Activated T-helper 17 cell treated with anti-CD3 and anti-CD28 coated beads, Interleukin-2, amount 50 U/mL, for 72 hours (primary cell): ENCODE measurements at places on chromosomes 11 and 22.

GRCh38 chr11:3947061-3947460 is 91.6 kb downstream of the STIM1 start:
- peak; percentile 84 for ATAC-seq

GRCh38 chr11:8287703-8288102 is 24.0 kb upstream of the LMO1 start:
- ATAC-seq = no peak

DNA sequence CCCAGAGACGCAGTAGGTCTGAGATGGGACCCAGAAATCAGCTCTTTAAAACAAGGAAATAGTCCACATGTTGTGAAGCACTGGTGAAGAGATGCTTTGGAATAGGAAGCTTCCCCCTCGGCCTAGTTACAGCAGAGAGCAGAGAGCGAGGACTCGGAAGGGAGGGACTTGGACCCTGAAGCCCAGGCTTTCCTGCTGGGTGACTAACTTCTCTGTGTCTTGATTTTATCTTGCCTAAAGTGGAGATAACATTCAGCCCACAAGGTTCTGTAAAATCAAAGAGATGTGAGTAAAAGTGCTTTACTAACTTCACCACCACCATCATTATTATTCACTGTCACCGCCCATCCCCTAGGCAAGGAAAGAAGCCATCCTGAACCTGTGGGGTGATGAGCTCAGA is 58.4 kb downstream of the THAP12 start:
- peak; percentile 73 for ATAC-seq

- no peak for ATAC-seq
Measured at GRCh38 chr11:125401746-125402145, 94.3 kb downstream of the FEZ1 start.

GRCh38 chr11:102666331-102666957 is 39.1 kb downstream of the MMP27 start:
- no peak for ATAC-seq

DNA sequence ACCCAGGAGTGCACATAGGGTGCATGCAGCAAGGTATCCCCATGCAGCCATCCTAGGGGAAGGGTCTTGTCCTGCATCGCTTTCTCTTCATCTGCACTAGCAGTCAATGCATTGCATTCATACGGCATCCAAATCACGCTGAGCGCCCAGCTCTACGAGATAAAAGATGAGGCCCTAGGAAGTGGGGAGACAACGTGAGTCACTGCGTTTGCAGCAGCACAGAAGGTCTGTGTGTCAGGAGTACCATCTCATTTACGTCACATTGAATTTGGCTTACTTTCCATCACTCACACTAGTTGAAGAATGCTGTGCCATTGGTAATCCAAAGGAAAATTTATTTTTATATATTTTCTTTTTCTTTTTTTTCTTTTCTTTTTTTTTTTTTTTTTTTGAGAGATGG is 2.5 kb upstream of the ST14 start:
- no peak for ATAC-seq

GRCh38 chr11:113161711-113162591 is 152.4 kb upstream of the TTC12 start:
- ATAC-seq = no peak

GRCh38 chr11:80872116-80872728 is 1431.4 kb upstream of the TENM4 start:
- ATAC-seq = no peak

- ATAC-seq = no peak
Measured at GRCh38 chr22:19691721-19692341, 22.5 kb upstream of the SEPTIN5 start.

DNA sequence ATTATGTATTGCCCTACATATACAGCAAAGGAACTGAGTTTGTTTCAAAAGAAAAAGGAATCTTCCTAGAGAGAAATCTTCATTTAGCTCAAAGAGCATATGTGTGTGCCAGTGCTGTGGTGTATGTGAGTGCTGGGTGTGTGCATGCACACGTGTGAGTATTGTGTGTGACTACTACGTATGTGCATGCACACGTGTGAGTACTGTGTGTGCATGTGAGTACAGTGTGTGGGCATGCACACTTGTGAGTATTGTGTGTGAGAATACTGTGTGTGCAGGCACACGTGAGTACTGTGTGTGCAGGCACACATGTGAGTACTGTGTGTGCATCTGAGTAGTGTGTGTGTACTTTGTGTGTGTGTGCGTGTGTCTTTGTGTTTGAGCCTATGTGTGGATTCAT is 651.0 kb upstream of the B3GAT1 start:
- ATAC-seq = no peak

DNA sequence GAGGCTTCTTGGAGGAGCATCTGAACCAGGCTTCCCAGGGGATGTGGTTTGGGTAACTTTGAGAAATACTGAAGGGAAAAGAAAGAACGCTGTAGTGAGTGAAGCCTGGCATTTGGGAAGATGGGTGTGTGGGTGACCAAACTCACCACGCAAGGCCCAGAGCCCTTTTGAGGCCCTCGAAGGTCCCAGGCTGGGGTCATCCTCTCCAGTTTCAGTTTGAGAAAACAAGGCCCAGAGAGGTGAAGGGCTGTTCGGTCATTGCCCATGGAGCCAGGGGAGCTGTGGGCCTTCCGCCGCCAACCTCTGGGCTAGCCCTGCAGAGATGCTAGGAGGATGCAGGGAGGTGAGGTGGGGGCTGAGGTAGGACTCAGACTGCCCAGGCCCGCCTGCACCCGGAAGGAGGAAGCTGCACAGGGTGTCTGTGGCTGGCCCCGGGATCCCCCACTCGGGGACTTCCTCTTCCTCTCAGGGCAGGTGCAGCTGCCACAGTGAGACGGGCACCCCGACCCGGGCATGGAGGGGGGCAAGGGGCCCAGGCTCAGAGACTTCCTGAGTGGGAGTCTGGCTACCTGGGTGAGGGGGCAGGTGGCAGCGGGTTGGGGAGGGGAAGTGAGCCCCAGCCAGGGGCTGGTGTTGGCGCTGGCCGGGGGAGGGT is at the start of gene CCDC88B:
TSS of gene CCDC88B (plus strand) at position 451 of the 655 bp plus-strand sequence. CDS start at position 514, 63 bp downstream.
- peak; percentile 86 for ATAC-seq

- ATAC-seq = no peak
Measured at GRCh38 chr22:19527861-19528417, 3.7 kb upstream of the CLDN5 start.

GRCh38 chr11:27705873-27706820 is 5.9 kb upstream of the BDNF start:
- no peak for ATAC-seq

GRCh38 chr11:37657645-37658044 is 1059.6 kb upstream of the RAG2 start:
- no peak for ATAC-seq

- ATAC-seq = no peak
Measured at GRCh38 chr11:77775936-77776335, 44.6 kb downstream of the RSF1 start.

- peak; percentile 86 for ATAC-seq
Measured at GRCh38 chr11:134050541-134051383, 18.1 kb upstream of the JAM3 start.

- ATAC-seq = no peak
Measured at GRCh38 chr11:10941414-10941813, 83.6 kb upstream of the ZBED5 start.

DNA sequence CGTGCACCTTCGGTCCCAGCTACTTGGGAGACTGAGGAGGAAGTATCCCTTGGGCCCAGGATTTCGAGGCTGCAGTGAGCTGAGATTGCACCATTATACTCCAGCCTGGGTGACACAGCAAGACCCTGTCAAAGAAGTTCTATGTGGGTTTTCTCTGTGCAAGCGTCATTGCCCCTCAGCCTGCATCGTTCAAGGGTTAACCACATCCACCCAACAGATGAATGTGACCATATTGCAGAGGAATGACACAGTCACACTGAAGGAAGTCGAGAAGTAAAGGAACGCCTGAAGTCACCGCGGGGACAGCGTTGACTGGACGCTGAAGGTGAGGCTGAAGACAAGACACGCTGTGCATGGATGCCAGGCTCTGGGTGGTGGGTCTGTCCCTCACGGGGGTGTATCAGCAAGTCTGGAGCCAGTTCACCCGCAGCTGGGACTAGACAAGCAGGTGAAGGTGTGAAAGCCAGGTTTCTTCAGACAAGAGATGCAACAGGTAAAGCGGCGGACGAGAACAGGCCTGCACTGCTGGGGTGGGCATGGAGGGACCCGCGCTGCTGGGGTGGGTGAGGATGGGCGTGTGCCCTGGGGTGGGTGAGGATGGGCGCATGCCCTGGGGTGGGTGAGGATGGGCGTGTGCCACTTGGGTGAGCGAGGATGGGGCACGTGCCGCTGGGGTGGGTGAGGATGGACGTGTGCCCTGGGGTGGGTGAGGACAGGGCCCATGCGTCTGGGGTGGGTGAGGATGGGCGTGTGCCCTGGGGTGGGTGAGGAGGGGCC is 36.5 kb upstream of the TOLLIP start:
- ATAC-seq = no peak

DNA sequence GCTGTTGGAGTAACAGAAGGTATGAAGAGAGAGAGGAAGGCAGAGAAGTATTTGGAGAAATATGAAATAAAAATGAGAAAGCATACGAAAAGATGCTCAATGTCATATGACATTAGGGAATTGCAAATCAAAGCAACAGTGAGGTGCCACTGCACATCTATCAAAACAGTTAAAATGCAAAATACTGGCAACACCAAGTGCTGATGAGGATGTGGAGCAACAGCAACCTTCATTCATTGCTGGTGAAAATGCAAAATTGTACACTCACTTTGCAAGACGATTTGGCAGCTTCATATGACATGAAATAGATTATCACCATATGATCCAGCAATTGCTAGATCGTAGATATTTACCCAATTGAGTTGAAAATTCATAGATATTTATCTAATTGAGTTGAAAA is 9.4 kb upstream of the SPDYC start:
- ATAC-seq = no peak

DNA sequence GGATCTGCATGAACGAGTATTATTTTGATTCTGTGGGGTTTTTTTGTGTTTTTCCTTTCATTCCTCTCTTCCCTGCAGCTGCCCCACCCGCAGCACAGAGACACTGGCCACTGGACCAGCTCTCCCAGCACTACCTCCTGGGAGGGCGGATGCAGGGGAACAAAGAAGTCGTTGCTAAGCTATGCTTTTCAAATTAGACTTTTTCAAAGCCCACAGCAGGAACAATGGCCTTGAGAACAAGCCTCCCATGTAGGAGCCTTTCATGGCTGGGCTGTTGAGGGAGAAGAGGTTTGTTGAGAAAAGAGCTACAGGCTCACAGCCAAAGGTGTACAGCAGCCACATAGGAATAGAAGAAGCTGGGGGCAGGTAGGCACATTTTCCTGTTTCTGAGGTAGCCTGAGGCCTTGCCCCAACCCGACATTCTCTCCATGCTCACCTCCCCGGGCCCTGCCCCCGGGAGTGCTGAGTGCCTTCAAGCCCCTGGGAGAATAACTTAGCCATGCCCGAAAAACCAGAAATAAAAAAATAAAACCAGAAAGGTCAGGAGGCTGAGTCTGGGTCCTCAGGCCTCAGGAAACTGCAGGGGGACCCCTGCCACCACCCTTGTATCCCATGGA is 20.5 kb upstream of the SYT12 start:
- ATAC-seq = no peak

GRCh38 chr11:8863838-8864237 is 47.2 kb upstream of the AKIP1 start:
- no peak for ATAC-seq

DNA sequence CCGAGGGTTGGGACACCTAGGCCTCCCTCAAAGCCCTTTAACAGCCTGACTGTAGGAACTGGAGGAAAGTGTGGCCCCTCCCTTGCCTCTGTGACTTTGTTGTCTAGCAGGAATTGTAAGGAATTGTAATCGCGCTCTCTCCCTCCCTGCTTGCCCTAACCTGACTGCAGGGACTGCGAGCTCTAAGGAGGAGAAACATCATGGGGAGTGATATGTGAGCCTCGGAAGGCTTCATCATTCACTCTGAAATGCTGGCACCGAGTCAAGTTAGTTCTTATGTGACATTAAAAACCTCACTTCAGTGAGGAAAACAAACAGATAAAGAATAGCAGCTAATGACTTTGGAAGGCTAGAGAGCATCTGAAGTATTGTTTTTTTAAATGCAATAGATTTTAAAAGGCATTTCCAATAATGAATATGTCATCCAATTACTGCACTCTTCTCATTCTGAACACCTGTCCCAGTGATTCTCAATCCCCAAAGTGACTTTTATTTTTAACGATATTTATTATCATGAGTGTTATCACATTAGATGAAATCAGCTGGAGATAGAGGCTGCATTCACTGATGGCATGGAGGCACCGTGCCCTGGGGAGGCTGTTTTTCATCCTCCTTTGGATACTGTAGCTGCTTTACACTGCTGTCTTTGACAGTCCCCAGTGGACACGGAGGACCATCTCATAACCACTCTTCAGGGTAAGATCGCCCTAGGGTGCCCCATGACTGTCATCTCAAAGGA is 58.5 kb upstream of the NTM start:
- ATAC-seq = no peak

DNA sequence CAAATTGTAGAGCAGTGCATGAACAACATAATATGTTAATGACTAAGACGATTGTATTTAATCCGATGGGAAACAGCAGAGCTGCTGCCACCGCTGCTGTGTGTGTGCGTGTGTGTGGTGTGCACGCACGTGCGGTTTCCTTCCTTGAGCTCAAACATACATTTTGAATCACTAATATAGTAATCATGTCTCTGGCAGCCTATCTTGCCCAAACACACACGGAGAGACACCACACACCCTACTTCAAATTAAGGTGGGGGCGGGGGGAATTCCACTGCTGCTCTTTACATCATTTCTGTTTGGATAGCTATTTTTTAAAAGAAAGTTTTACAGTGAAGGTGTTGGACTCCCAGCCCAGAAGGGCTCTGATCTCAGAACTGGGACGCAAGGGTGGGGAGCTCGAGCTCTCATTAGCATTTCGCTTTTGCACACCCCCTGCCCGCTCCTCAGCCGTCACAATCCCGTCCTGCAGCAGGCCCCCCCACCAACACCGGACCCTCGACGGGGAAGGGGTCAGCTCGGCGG is 651 bp upstream of the FAM83F start:
- ATAC-seq = peak; percentile 65

DNA sequence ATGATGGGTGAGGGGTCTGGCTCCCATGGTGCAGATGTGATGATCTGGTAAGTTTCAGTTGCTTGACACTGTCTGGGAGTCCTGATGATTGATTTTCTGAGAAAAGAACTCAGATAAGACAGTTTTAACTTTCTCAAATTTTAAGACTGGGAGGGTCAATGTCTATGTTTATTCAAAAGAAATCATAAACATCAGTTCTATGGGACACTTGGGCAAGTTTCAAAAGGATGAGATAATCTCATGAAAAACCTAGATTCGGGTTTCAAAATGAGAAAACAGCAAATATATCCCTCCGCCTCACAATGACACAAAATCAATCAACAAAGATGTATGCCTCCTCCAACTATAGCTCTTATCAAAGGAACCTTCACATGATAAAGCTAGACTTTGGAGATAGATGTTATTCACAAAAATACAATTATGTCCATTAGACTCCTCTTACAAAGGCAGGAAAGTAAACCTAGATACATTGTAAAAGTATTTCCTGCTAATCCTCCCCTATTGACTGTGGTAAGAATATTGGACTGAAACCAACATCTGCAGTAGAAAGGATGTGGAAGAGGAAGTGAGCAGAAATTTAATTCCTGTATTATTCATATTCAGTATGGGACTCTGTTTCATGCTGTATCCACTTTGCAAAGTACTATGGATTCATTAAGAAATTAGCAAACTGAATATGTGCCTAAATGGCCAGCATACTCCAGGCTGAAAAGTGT is 21.6 kb downstream of the SVIP start:
- no peak for ATAC-seq

GRCh38 chr11:29682856-29683255 is 334.0 kb downstream of the KCNA4 start:
- no peak for ATAC-seq
